ENCODE measurements at places on chromosomes 11 and 22.

DNA sequence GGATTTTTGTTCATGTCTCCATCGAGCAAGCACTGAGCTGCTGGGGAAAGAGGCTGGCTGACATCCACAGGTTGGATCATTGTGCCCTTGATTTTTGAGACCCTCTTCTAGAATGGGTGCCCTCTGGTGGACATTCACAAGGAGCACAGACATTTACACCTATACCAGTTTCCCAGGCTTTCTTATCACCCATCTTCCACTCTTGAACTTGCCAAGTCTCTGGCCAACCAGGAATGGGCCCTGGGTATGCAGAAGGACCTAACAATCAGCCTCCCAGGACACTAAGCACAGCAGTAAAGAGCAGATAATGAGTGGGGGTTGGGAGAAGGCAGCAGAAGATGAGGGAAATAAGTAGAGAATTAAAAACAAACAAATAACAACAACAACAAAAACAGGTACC lies 5.7 kb upstream of the INTS4 start:
- peak; percentile 79 for ATAC-seq

- no peak for ATAC-seq
Measured at GRCh38 chr11:70381350-70381749, 17.0 kb upstream of the CTTN start.

DNA sequence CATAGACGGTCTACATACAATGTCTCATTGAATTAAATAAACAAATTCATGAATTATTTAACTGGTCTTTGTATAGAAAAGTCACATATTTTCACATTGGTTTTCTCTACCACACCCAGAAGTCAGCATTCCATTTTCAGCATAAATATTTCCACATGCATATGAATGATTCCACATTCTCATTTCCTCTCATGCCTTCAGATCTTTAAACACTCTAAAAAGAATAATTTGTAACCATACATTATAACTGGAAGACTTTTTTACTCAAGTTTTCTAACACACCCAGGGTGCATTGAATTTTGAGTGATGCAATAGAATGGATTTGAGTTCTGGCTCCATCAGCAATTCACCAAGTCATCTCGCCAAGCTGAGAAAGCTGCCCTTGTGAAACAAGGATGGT lies 501.8 kb upstream of the TENM4 start:
- no peak for ATAC-seq

- ATAC-seq = no peak
Measured at GRCh38 chr11:120792306-120792705, 231.6 kb upstream of the TBCEL start.
